Stimulated activated CD8-positive, alpha-beta memory T cell treated with anti-CD3 and anti-CD28 coated beads, Interleukin-4, amount 100 ng/mL, for 1 hour (primary cell): ENCODE measurements at places on chromosomes 2 and 18.

DNA sequence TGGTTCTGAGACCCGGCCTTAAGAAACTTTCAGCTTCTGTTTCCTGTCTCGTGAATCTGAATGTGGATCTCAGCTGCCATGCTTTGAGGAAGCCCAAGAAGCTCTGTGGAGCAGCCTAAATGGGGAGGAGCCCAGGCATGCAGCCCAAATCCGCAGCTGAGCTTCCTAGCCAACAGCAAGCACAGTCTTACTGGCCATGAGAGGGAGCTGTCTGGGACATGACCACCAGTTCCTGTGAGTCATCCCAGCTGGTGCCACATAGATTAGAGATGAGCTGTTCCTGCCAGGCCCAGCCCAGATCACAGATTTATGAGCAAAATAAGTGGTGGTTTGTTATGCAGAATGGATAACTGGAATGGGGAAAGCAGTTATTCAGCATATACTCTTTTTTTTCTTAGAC lies 224.4 kb upstream of the APCDD1 start:
- no peak for DNase-seq

DNA sequence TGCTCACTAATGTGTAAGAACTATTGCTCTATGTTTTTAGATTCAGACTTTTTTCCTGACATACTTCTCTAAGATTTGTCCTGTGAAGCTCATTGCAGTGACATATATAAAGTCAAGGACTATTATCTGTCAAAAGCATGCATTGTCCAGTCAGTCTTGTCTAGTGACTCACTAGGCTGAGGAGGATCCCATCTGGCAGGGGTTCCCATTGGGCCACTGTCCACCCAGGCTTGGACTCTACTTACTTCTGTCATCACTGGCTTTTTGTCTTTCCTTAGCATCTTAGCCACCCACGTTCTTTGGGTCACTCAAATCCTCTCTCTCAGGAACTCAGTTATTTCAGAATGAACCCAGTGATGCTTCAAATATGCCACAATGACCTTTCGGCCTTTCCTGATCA lies 132.6 kb upstream of the NABP1 start:
- no peak for DNase-seq

- DNase-seq = no peak
Observed at GRCh38 chr2:23901966-23902846, 24.7 kb downstream of the ATAD2B start.

- DNase-seq = no peak
Observed at GRCh38 chr18:65859075-65859474, 108.3 kb downstream of the CDH7 start.

DNA sequence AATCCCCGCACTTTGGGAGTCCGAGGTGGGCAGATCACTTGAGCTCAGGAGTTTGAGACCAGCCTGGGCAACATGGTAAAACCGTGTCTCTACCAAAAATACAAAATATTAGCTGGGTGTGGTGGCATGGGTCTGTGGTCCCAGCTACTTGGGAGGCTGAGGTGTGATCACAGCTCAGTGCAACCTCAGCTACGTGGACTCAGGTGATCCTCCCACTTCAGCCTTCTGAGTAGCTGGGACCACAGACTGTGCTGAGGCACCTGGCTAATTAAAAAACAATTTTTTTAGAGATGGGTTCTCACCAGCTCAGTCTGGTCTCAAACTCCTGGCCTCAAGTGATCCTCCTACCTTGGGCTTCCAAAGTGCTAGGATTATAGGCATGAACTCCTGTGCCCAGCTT lies 23.4 kb downstream of the ANKRD12 start:
- DNase-seq = no peak

GRCh38 chr2:43102366-43103092 lies 123.9 kb downstream of the ZFP36L2 start:
- no peak for DNase-seq

DNA sequence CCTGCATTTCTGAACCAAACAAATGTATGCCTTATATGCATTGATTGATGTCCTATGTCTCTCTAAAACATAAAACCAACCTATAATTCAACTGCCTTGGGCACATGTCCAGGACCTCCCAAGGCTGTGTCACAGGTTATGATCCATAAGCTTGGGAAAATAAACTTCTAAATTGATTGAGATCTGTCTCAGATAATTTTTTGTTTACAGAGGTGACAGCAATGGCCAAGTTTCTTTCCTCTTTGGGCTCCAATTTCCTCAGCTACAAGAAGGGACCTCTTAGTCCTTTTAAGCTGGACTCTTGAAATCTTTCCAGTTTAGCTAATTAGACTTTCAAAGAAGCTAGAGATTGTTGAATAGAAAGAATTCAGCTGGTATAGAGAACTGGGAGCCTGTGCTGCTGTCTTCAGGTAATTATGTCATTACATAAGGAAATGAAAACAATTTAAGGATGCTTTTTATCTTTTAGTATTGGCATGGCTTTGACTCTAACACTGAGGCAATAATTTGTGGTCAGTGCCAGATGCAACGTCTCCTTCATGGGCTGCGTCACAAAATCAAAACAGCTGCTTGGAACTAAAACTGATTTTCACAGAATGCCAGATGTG lies 412.1 kb upstream of the TRIB2 start:
- no peak for DNase-seq

- no peak for DNase-seq
Observed at GRCh38 chr18:27226556-27227075, 41.5 kb upstream of the CHST9 start.

DNA sequence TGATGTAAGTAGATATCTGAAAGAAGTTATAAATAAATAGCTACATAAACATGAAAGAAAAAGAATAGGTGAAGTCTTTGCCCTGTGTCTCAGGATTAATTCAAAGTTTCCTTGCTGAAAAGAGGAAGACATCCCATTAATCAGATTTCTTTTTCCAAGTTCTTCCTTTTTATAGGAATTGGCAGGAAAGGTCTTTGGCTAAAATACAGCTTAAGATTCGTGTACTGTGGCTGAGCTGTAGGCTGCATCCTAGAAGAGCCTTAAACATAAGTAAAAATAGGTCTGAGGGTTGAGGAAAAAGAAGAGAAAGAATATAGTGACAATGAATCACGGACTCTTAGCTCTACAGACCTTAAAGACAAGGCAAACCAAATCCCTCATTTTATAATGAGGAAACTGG lies 579.9 kb downstream of the NRXN1 start:
- no peak for DNase-seq

- no peak for DNase-seq
Observed at GRCh38 chr2:126657148-126657635, 1.2 kb downstream of the GYPC start.

DNA sequence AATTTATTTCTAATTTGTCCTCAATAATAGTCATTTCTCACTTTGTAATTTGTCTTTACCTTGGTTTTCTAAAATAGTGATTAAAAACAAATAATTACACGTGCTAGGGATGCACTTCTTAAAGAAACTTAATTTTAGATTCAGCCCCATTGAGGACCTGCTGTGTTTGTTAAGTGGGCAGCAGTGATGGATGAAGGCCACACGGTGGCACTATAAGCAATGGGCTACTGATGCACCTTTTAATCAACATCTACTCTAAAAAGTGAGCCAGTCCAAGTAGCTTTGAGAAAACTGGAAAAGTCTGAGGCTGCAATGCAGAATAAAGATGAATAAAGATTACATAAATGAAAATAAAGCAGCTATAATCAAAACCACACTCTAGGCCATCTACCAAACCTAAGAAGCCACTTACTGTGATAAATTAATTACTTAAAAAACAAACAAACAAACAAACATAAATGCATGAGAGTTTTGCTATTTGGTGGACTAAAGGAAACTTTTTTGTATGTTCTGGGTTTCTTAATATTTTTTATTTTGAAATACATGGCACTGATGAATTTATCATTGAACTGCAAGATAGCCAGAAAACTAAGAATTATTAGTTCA lies 89.3 kb downstream of the PDE11A start:
- DNase-seq = no peak

DNA sequence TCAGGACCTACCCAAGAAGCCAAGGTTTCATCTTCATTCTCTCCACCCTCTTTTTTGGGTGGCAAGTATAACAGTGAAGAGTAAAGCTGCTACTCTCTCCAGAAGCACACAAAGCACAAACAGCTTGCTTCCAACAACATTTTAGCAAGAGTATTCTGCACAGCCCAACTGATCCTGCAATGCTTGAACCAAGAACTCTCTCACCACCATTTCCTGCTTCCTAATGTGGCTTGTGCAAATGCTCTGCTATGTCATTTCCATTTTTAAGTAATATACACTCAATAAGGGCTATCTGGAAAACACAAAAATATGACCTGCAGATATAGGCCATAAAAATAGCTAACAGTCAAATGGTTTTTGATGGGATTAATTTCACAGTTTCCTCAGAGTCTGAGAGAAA lies 24.1 kb upstream of the IHH start:
- DNase-seq = no peak

DNA sequence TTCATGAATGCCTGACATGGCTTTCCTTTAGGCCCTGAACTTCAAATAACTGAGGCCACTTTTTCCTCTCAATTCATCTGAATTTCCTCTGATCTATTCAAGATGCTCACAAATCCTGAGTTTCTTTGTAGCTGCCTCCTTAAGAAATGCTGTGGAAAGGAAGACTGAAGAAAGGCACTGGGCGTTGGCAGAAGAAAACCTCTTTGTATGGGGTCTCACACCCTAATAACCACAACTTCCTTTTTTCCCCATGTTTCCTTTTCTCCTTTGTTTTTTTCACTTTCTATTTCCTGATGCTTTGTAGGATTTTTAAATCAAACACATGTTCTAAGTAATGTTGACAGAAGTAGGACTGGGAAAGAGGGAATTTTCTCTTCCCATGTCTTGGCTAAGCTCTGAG lies 447.4 kb downstream of the CMPK2 start:
- no peak for DNase-seq

DNA sequence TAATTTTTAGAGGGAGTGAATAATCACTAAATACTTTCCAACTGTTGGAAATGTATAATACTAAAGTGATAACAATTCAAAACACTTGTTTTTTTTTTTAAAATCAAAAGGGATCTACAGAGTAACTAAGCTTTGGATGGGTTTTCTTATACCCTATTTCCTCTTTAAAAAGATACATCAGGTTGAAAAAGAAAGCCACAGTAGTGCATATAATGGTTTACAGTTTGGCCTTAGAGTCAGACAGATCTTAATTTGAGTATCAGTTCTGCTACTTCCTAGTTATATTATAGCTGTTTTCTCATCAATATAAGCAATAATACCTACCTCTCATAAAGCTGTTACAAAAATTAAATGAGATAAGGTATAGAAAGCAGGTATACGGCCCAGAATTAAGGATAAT lies 28.5 kb downstream of the PSME4 start:
- DNase-seq = no peak

GRCh38 chr2:73971722-73972121 lies 13.0 kb upstream of the TET3 start:
- DNase-seq = no peak

GRCh38 chr18:10169064-10169562 lies 255.3 kb downstream of the VAPA start:
- DNase-seq = no peak

DNA sequence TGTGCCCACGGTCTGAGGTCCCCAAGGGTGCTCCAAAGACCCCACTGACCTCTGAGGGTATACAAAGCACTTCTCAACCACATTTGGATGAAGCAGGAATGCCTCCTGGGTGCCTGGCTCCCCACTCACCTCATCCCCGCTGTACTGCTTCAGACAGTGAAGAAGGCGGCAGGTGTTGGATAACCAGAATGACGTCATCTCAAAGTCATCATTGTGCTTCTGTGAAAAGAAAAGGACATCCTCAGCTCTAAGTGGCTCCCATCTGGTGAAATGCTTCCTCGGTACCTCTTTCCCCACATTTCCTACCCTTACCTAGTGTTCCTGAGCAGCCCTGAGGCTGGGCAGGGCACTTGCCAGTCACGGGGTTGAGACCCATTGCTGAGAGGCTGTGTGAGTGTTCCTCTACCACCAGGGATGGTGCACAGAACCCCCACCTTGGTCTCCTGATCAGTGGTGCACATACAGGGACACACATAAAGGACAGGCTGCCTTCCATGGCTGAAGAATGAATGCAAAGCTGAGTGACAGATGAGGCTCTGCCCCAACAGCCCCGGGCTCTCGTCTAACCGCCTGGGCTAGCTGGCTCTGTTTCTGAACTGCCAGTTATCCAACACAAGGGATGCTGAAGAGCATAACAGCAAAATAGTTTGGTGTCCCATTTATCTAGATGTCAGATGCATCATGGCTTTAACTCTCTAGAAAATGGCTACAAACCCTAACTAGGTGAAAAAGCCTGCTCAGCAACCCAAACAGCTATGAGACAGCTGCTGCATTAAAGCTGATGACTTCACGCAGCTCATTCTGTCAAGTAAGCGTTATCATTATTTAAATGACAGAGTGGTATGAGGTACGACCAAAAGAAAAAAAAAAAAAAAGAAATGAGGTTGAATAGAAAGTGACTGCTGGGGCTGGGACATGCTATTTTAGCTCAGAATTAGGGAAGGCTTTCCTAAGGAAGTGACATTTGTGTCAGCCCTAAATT lies 28.2 kb upstream of the ACAA2 start:
- DNase-seq = no peak

- DNase-seq = no peak
Observed at GRCh38 chr2:217911283-217912097, 91.3 kb downstream of the TNS1 start.

DNA sequence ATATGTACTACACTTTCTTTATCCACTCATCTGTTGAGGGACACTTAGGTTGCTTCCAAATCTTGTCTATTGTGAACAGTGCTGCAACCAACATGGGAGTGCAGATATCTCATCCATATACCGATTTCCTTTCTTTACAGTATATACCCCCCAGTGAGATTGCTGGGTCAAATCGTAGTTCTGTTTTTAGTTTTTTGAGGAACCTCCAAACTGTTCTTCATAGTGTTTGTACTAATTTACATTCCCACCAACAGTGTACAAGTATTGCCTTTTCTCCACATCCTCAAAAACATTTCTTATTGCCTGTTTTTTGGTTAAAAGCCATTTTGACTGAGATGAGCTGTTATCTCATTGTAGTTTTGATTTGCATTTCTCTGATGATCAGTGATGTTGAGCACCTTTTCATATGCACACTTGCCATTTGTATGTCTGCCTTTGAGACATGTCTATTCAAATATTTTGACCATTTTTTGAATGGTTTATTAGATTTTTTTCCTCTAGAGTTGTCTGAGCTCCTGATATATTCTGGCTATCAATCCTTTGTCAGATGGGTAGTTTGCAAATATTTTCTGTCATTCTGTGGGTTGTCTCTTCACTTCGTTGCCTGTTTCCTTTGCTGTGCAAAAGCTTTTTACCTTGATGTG lies 12.2 kb downstream of the PLEK start:
- no peak for DNase-seq

GRCh38 chr2:147311058-147311430 lies 533.8 kb upstream of the ACVR2A start:
- no peak for DNase-seq

DNA sequence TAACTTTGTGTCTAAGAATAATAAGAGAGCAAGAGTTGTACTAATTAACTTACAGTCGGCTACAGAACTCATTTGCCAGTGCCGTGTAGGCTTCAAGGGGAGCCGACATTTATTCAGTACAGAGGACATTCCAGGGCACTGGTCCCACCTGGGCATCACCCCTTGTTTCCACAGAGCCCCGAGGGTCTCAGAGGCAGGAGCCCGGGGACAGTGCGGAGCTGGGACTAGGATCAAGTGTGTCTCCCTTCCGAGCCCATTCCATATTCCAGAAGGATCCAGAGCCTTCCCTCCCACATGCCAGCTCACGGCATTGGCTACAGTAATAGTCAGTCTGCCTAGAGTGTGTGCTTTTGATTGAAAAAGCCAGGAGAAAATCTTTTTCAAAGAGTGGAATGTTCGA lies 71.5 kb upstream of the CTDP1 start:
- no peak for DNase-seq
